Mesothelial cell of epicardium (in vitro differentiated cells): ENCODE measurements at places on chromosomes 4 and X. TPM values are rescaled to one million over a fixed set of nuclear protein-coding genes. Genes with fewer than 3 reads are reported as not detected.

The DIPK2B gene
- total RNA-seq: not detected in 3 replicates

The UCHL1 gene
- 161 to 181 TPM (median 163 TPM) in 3 replicates for total RNA-seq

The DOCK11 gene
- total RNA-seq: 53.6 to 58.2 TPM (median 56.7 TPM) in 3 replicates

The HMGB3 gene
- total RNA-seq: 102 to 103 TPM (median 103 TPM) in 3 replicates

The IQCM gene
- 0.75 to 0.94 TPM (median 0.78 TPM) in 3 replicates for total RNA-seq

DNA sequence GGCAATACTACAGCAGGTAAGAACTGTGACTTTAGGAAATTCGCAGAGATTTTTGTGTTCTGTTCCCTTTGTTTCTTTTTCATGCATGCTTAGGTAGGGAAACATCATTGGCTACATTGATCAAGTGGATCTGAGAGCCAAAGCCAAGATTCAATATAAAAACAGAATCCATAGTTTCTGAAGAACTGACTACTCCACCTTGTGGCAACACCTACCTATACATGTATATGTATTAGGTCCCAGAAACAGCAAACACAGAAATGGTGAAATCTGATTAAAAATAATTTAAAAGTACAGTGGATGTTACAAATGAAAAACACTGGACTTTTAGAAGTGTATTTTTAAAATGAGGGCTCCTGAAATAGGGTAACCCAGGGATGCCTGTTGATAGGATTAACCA lies 322.6 kb upstream of the MAOA start:
- no peak for DNase-seq

DNA sequence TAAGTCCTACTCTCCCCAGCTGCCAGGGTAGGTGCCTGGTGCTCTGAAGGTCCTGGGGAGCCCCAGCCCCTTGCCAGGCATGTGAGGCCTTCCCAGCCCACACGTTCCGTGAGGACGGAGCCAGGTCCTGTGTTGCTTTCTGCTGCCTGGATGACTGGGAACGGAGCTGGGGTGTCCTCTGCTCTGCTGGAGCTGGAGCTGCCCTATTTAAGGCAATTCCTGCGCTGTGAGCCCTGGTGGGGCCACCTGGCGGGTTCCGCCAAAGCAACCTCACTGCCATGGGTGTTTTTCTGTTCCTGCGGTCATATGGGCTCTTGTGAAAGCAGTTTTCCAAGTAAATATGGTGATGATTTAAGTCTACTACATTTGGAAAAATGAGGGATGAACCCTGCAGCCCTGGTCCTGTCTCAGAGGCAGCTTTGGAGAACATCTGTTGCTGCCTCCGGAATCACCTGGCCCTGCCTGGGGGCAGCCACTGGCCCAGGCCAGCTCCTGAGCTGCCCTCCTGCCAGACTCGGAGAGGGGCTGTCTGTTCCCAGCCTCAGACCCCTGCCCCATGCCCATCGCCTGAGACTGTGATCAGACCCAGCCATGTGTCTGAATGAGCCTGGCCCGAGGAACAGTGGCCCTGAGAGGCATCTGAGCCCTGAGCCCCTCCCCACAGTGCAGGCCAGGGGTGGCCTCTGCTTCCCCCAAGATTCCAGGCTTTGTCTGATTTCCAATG lies 33.2 kb downstream of the FGFRL1 start:
- no peak for DNase-seq
